Spleen (tissue), 13 donors: ENCODE measurements at places on chromosomes 5 and 9. TPM values are rescaled to one million over a fixed set of nuclear protein-coding genes. Genes with fewer than 3 reads are reported as not detected.

TNFSF8 gene
- total RNA-seq: 15.9 TPM

NR6A1 gene
- 3.0 TPM for total RNA-seq

SYK gene
- total RNA-seq: 152 TPM

GRIN1 gene
- total RNA-seq: not detected

ZNG1F gene
- 21.3 TPM for total RNA-seq

JAKMIP2 gene
- total RNA-seq: 2.4 TPM

MOCS2 gene
- total RNA-seq: 24.4 TPM

PCDHB13 gene
- total RNA-seq: 4.8 TPM

EQTN gene
- not detected for total RNA-seq

B4GALT7 gene
- total RNA-seq: 26.8 TPM

SLC44A1 gene
- 22.3 TPM for total RNA-seq

EIF4E1B gene
- total RNA-seq: not detected

DNA sequence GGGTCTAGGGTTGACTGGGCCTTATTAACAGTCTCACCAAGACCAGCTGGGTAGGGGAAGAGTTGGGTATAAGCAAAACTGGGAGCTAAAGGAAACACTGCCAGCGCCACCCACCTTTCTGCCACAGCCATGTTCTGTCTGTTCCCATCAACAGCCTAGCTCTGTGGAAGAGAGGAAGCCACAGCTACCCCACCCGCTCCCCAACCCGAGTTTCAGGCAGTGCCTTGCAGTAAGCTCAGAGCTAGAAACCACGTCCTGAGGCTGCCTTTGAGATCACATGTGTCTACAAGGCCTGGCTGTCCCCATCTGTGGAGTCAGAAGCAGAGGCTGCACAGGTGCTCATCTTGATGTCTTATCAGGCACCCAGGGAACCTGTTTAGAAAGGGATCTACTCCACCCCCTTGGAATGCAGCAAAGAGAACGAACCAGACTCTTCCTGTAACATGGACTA is 15.3 kb downstream of the HNRNPH1 start:
- DNase-seq: peak; percentile 67

DNA sequence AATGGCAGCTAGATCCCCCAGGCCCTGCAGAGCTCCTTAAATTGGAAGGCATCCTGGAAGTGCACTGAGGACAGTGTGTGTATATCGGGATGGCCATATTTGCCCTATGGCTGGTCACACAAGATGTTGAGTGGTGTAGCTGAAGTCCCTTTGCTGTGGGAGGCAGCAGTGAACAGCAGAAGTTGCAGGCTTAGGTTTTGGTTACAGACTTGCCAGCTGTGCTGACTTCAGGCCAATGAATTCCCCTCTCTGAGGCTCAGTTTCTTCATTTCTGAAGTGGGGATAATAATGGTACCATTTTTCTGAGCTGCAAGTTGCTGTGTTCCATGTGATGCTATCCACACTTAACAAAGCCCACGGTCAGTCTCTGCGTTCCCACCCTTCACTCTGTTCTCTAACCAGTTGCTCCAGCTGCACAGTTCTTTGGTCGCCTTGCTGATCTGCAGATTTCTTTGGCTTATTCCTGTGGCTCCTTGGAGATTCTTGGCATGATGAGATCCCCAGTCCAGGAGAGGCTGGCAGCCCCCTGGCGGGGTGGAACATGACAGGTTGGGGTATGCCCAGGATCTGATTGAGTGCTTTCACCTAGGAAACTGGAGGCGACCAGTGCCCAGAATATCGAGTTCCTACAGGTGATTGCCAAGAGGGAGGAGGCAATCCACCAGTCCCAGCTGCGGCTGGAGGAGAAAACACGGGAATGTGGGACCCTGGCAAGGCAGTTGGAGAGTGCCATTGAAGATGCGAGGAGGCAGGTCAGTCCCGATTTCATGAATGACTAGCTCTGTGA is 6.5 kb upstream of the GLE1 start:
- DNase-seq: peak; percentile 35

DNA sequence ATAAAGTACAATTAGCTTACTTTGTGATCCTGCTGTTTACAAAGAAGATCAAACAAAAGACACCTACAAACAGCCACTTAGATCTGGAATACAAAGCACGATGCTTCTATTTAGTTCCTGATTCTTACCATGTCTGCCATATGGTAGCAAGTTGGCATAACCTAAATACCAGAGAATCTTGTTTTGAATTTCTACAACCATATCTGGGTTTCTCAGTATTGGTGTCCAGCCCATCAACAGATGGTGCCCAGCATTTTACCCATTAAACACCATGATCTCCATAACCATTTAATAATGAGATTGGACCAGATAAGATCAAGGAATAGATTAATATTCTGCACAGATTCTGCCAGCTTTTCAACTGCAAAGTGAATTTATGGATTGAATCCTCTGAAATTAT is 29.8 kb downstream of the SLC24A2 start:
- no peak for DNase-seq

DNA sequence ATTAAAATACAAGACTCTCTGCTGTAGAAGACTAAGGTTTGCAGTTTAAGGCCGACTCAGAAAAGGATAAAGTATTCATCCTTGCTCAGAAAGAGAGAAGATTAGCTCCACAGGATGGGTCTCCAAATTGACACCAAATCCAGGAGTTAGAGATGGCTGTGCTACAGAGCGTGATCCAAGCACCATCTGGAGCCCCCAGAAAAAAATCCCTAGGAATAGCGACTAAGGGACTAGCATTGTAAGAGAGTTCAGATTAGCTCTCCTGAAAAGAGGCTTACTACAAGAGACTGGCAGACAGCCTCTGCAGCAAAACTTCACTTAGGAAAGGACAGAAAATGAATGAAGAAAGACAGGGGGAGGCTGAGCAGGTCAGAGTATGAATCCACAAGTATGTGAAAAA is 3.7 kb downstream of the SIL1 start:
- no peak for DNase-seq

GRCh38 chr9:120366644-120367019 is 213.3 kb downstream of the CDK5RAP2 start:
- no peak for DNase-seq

DNA sequence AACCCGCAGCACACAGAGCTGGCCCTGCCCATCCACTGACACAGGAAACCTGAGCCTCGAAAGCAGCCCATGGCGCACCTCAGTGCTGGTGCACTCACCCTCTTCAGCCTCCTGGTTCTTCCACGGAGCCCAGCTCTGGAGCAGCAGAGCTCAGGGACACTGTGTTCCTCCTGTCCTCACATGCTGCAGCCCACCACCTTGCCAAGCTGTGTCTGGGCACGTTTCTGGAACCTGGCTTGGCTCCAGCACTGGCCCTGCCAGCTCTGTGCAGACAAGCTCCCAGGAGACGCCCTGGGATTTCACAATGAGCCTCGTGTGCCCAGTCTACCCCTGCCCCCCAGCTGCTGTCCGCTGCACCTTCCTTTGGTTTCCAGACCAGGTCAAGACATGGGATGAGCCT is 119.5 kb downstream of the SYK start:
- no peak for DNase-seq

GRCh38 chr9:134210511-134210907 is 46.1 kb upstream of the RNU6ATAC start:
- DNase-seq: peak; percentile 63

DNA sequence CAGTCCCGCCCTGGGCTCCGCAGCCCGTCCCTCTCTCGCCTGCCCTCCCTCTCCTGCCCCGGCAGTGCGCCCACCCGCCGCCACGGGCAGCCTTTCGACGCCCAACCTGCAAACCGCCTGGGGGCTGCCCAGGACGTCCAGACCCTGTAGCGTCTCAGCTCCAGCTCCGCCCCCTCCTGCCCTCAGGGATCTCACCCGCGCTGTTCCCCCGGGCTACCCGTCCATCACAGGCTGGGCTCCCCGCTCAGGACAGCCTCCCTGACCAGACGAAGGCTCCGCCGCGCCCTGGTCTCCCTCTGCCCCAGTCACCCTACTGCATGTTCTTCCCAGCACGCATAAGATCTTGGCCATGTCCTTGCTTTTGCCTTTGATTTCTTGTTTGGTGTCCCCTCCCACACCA is 1.4 kb downstream of the RASGEF1C start:
- peak; percentile 48 for DNase-seq

DNA sequence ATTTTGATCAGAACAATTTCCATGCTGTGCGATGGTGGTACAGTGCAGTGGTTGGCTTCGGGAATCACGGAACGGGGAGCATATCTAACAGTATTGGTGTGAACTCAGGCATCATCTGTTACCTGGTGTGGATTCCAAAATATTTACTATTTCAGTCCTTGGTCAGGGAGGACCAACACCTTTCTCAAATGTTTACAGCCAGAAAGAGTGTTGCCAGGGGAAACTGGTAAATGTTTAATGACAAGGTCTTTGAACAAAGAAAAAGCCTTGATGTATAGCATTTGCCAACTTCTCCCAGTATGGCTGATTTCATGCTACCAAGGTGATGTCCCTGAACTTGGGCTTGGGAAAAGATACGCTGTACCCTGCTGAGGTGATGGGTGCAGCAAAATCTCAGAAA is 145.6 kb upstream of the POC5 start:
- DNase-seq: no peak

DNA sequence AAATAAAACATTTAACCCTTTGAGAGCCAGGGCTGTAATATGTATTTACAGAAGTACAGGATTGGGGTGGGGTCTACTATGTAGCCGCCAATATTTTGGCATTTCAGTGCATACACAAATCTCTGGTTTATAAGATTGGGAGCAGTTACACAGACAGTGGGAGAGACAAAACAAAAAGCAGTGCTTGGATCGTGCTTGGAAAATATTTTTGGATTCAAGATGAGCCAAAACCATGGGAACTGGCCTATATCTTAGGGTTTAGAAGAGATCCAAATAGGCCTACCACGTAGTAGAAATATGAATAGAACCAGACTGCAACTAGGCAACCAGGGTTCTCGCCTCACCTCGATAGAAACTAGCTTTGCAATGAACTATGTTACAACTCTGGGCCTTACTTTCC is 169.6 kb downstream of the SLC12A2 start:
- no peak for DNase-seq

GRCh38 chr5:103909391-103909790 is 346.8 kb upstream of the NUDT12 start:
- DNase-seq: no peak

DNA sequence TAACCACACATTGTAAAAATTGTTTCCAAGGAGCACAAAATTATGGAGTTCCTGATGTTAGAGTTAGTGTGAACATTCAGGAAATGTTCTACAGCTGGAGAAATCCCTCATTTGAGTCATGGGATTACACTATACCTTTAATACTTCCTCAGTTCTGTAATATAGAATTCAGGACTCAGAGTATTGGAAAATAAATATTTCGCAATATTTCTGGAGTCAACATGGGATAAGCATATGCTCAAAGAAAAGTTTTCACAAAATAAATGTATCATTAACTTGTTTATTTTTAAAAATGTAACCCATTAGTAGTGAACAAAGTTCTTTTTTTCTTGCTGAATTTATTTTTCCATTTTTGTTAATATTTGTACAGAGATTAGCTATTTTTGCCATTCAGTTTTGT is 8.6 kb downstream of the CYLC2 start:
- DNase-seq: no peak

- DNase-seq: no peak
These were observed 235.2 kb upstream of the MSX2 start for GRCh38 chr5:174489215-174489614.

GRCh38 chr5:137282216-137282615 is 216.9 kb downstream of the SPOCK1 start:
- DNase-seq: no peak

GRCh38 chr5:139481122-139481533 is 1.4 kb downstream of the STING1 start:
- DNase-seq: peak; percentile 78

DNA sequence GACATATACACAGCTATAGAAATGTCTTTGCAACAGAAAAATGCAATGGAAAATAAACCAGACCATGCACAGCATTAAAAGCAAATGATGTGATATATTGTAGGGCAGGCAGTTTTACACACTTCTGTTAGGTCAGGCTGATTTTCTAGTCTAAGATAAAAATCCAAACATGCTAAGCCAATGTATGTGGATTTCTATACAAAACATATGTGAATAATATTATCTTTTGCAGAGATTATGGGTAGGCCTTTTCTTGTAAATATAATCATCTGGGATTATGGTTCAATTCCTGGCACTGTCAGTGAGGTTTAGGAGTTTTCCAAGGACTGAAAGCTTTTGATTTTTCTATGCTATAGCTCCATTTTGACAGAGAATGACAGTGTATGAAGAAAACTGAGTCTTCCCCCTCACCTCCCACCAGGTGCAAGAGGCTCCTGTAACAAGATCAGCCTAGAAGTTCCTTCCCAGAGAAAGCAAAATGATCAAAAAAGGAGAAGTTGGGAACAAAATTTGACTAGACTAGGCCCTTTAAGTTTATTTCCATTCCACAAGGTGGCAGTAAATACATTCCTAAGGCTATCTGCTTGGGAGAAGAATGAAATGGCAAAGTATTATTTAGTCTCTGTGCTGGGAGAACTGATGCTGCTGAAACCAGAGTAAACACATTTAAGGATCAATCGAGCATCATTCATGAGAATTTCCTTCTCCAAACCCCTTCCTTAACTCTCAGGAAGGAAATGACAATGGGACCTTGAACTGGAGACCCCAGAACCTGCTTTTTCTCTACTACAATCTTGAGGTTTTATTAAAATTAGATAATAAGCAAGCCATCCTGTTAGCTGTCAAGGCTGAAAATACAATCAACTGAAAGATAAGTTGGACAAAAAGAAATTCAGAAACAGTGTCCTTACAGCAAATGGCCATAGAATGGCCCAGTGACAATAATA is 133.0 kb upstream of the TUT7 start:
- DNase-seq: no peak

DNA sequence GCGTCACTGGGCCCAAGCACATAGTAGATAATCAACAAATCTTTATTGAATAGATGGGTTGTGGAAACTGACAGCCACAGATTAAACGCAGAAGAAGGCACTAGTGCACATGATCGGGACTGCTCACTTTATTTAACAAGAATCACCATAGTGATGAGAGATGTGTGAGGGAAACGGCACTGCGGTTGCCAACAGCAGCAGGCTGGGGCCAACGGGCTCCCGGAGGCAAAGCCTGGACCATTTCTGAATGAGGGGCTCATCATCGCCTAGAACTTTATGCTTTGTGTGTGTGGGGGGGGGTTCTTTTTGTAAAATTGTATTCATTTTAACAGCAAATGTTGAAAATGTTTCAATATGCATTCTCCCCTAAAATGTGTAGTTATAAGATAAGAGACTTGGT is 61.9 kb upstream of the RUFY1 start:
- no peak for DNase-seq
